ENCODE measurements at places on chromosomes 1 and 21.

GRCh38 chr1:213982672-213983492 is 4.9 kb upstream of the PROX1 start:
- DNase-seq = no peak

DNA sequence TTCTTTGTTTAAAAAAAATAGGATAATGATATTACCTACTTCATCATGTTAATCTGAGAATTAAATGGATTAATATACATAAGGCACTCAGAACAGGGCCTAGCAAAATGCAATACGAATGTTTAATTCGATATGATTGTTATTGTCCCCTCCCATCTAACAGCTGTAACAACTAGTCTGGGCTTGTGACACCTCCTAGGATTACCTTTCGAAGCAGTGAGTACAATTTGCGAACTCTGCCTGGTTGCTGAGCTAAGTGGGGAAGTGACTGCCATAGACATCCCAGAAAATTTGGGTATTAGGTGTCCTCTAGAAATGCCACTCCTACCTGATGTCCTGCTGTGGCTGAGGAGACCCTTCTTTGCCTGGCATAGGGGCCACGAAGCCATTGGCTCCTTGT is 3.0 kb downstream of the RASSF5 start:
- no peak for DNase-seq

GRCh38 chr1:107439567-107439966 is 298.7 kb downstream of the NTNG1 start:
- no peak for DNase-seq

GRCh38 chr1:63780565-63780964 is 6.7 kb downstream of the ROR1 start:
- DNase-seq = no peak

DNA sequence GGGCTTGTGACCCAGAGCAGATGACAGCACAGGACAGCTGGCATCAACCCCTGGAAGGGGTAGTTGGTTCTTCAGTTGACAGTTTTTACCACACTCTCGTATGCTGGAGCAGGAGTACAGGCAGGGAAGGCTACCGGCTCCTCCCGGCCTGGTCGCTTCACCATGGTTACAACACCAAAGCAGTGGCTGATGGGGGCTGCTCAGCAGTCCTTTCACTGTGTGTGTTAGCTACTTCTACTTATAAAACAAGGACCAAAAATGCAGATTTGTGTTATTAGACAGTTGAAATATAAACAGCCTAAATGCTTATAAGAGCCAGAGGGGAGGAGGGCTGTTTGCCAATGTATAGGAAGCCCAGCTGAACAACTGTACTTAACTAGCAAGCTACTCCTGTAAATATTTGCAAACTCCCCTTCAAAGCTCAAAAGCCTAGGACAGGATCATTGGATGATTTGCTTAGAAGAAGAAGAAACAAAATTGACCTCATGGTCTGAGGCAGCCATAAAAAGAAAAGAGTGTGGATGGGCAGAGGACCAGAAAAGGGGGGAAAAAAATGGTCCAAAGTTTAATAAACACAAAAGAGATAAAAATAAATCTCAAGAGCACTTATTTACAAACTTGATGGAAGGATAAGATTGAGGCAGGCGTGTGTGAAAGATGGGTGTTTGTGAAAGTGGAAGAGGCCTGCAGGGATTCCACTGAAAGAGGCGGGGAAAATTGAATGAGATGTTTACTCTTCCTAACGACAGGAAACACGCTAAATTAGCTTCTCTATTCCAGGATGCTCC is 57.1 kb downstream of the TGFB2 start:
- DNase-seq = no peak

DNA sequence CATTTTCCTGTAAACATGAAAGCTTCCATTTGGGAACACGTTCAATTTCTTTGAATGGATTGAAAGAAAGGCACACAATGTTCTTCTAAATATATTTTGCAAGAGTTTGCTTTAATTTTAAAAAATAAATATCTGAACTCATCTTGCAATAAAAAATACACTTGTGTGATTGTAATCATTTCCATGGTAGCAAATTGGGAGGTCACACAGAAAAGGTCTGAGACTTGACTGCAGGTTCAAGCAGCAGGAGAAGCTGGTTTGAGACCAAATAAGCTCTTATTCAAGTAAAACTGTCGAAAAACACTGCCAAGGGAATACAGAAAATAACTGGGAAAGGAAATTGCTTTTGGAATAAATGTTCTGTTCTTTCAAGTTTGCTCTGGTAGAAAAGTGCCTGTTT is 498.9 kb downstream of the ADGRL2 start:
- DNase-seq = no peak

DNA sequence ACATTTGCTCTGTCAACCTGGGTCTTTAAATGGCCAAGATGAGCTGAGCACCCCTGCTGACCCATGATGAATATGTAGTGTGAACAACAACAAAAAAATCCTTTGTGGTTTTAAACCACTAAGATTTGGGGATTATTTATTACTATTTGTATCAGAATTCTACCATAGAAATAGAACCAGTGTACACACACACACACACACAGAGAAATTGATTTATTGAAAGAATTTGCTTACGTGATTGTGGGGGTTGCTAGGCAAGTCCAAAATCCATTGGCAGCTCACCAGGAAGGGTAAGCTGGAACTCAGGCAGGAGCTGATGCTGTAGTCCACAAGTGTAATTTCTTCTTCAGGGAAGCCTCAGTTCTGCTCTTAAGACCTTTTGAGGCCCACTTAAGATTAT is 82.5 kb upstream of the MAP1LC3C start:
- DNase-seq = no peak

DNA sequence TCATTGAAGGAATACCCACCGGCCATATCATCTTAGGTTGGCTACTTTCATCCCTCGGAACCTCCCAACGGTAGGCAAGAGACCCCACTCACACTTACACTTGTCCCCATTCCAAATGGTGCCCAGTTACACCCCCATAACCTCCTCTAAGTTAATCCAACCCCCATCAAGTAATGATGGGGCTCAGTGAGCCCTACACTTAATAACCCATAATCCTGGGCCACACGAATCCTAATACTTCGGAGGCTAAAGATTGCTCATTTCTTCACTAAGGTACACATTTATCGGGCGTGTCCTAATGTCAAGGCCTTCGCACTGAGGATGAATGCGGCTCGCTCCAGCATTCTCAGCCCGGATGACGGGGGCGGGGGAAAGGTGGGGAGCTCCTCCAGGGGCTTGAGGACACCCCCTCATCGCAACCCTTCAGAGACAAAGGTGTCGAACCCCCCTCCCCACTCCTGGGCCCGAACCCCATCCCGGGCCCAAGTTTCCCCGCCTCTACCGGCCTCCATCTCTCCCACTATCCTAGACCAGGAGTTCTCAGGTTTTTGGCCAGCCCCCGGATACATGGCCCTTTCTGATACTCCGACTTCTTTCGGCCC is 435 bp downstream of the ILF2 start:
- DNase-seq = no peak

DNA sequence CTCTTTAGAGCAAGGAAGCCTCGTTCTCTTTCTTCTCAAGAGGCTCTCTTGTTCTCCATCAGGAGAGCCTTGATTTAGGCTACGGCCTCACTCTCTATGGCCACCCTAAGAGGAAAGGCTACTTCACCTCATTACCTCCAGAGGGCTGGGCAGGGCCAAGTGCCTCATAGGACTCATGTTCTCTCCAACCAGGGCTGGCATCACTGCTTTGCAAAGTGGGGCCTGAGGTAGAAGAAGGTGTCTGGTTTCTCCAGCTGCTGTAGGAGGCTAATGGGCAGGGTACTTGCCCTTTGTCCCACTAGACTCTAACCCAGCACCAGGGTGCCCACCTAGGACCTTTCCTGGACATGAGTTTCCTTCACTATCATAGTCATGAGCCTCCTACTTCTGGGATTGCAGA is 2.1 kb upstream of the ATXN7L2 start:
- DNase-seq = no peak

GRCh38 chr1:63033211-63033610 is 249.3 kb downstream of the ATG4C start:
- no peak for DNase-seq

GRCh38 chr1:55504306-55504731 is 289.2 kb upstream of the USP24 start:
- DNase-seq = no peak

DNA sequence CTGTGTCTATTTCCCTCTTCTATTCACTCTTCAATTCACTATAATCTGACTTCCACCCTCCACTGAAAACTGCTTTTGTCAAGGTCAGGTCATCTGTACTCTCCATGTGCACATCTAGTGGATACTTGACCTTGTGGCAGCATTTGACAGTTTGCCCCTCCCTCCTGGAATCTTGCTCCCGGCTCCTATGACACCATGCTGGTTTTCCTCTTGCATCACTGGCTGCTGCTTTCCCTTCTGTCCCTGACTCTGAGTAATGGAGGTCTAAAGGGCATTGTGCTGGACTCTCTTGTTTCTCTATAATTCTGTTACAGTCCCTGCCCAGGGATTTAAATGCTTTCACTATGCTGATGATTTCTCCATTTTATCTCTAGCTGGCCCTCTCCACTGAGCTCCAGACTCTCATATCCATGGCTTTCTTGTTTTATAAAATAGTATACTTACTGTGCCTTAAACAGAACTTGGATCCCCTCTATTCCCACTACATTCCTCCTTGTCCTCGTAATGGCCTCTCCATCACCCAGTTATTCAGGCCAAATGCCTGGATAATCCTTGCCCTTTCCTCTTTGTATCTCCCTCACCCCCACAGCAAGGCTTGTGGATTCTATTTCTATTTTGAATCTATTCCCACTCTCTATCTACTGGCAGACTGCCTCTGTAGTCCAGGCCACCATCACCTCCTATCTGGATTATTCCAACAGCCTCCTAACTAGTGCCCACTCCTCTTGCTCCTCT is 36.8 kb upstream of the PODN start:
- no peak for DNase-seq

- peak; percentile 93 for DNase-seq
Observed at GRCh38 chr1:36321119-36321951, 2.1 kb downstream of the EVA1B start.

GRCh38 chr21:34696121-34696520 is 27.3 kb downstream of the CLIC6 start:
- DNase-seq = no peak

DNA sequence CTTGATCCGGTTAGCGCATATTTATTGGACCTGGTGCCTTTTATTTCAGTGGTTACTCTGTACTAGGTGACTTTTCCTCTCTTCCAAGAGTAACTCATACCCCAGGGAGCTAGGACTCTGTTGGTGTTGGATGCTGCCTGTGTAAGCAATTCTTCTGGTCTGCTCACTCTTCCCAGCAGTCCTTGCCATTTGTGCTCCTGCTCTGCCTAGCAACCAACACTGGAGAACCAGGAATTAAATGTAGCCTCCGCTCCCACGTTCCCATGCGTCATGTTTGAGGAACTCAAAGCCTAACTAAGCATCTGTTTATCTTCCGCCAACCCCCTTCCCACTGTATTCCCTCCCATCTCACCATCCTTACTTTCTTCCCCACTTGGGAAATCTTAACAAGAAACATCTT is 65.7 kb upstream of the RAVER2 start:
- no peak for DNase-seq

Data from suprapubic skin (tissue), 4 donors.